ENCODE measurements at places on chromosomes 7 and 10. TPM values are rescaled to one million over a fixed set of nuclear protein-coding genes. Genes with fewer than 3 reads are reported as not detected.

UTF1 gene
- total RNA-seq = not detected

VOPP1 gene
- total RNA-seq = 88.9 TPM

CADPS2 gene
- total RNA-seq = 32.5 TPM

MMD2 gene
- total RNA-seq = not detected

SYNPO2L gene
- total RNA-seq = not detected

SP4 gene
- 8.0 TPM for total RNA-seq

HGF gene
- 35.7 TPM for total RNA-seq

BICC1 gene
- total RNA-seq = 20.4 TPM
